ENCODE measurements at places on chromosomes 5 and 9.
A peak's percentile ranks its signal among the peaks of the same experiment; 100 is the strongest.

DNA sequence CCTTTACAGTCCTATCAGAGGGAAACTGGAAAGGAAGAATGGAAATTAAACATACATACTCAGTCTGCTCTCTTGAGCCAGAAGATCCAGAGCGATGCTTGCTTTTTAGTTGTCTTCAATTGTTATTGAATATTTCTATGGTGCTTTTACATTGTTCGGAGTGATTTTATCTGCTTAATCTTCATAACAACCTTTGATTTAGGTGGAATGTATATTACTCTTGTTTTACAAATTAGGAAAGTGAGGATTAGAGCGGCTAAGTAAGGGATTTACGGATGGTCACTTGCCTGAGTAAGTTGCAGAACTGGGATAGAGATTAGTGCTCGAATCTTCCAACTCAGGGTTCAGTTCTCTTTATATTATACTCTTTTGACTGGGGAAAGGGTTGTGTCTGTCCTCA is 69.1 kb downstream of the PBX3 start:
- DNase-seq: no peak

DNA sequence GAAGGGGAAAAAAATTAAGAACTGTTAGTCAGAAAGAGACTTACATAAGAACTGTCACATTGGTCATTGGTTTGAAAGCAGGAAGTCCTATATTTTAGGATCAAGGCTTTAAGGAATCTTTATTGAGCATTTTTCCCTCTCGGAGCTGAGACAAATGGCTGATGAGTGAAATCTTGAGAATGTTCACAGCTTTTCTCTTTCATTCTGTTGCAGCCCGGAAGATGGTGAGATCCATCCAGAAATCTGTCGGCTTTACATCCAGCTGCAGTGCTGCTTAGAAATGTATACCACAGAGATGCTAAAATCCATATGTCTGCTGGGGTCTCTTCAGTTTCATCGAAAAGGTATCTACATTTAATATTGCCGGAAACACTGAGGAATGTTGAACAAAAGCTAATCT is 69.7 kb downstream of the RGS7BP start:
- DNase-seq: no peak

DNA sequence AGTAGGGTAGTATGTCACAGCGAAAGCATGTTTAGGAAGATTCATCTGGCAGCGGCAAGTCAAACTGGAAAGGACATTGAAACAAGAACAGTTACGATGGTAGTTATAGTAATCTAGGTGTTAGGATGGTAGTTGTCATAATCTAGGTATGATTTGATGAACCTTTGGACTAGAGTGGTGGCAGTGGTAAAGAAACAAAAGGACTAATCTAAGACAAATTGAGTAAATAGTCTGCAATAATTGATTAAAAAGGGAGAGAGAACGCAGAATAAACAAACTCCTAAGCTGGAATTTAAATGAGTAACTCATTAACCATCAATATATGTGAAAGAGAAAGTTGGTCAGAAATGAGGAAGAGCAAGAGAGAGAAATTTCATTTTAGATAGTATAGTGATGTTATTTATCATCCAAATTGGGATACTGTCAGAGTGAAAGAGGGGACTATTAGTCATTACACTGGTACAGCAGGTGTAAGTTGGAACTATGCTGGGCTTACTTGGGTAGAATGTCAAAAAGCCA is 56.8 kb downstream of the MTREX start:
- no peak for DNase-seq

DNA sequence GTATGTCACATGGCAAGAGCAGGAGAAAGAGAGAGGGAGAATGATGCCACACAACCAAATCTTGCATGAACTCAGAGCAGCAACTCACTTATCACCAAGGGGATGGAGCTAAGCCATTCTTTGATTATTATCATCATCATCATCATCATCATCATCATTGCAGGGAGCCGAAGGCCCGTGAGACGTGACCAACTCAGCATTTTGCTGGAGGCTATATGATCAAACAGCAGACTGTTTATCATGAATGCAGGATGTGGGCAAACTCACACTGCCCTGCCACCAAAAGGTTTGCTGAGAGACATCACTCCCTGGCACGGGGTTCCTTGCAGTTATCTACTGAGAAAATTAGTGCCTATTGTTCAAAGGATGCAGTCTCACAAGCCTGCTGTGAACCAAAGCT is 8.6 kb upstream of the ZNF169 start:
- no peak for DNase-seq

GRCh38 chr9:130276955-130277354 is 11.4 kb downstream of the HMCN2 start:
- DNase-seq: no peak

GRCh38 chr5:160071916-160072315 is 47.3 kb downstream of the PWWP2A start:
- no peak for DNase-seq

DNA sequence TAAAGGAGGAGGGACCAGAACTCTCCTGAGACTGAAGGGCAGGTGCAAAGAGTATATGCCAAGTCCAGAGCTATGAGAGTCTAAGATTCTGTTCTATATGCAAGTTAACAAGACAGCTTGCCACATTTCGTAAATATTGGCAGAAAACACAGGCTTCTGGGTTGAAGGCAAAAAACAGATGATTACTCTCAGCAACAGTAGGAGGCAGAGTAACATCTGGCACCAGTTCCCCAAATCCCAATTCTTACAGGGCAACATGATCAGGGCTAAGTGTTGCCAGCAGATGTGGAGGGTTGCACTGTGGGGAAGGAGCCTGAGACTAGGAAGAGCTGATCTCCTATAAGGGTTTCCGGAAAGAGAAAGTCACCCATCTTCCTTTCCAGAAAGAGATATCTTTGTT is 179.4 kb downstream of the PJA2 start:
- no peak for DNase-seq

DNA sequence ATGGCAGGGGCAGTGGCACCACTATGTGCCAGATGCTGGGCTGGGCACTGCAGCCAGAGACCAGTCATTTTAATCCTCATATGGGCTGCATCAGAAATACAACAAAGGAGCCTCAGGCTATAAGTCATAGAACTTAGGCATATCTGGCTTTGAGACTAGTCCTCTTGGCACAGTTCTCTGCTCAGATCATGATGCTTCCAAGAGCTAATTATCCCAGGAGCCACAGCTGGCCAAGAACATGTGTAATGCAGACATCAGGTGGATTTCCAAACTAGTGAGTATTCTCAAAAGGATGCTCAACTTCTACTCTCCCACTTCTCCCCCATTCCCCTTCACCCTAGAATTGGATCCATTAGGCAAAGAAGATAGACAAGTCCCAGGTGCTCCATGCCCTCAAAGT is 562.2 kb upstream of the TRPC7 start:
- no peak for DNase-seq

- DNase-seq: peak; percentile 45
Measured at GRCh38 chr9:18910916-18911315, 122.1 kb downstream of the SAXO1 start.

- DNase-seq: no peak
Measured at GRCh38 chr9:120715389-120715924, 1.2 kb upstream of the MEGF9 start.

DNA sequence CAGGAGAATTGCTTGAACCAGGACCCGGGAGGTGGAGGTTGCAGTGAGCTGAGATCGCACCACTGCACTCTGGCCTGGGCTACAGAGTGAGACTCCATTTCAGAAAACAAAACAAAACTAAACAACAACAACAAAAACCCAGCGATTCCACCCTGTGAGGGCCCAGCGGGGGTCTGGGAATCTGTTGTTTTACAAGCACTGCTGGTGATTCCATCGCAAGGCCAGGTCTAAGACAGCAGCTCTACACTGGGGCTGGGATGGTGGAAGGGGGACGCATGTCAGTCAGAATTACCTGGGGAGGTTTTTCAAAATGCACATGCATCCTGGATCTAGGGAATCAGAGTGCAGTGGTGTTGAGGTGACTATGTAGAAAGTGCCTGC is 90.9 kb downstream of the ANKRD55 start:
- DNase-seq: no peak

- no peak for DNase-seq
Measured at GRCh38 chr9:36866840-36867239, 167.2 kb downstream of the PAX5 start.

DNA sequence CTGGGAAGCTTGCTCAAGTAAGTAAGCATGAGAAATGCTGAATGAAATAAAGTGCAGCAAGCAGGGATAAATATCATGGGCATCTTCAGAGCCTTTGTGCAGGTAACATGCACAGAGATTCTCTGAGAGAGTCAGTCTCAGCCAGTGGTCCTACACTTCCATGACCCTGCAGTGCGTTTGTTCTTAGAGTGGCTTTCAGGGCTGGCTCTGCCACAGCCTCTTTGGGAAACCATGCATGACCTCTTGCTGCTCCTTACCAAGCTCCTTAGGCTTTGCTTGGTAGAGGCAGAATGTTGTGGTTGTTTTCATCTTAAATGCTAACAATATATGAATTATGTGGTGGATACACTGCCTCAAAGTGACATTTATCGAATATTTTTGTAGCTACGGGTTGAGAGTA is 5.4 kb downstream of the SYK start:
- DNase-seq: no peak

DNA sequence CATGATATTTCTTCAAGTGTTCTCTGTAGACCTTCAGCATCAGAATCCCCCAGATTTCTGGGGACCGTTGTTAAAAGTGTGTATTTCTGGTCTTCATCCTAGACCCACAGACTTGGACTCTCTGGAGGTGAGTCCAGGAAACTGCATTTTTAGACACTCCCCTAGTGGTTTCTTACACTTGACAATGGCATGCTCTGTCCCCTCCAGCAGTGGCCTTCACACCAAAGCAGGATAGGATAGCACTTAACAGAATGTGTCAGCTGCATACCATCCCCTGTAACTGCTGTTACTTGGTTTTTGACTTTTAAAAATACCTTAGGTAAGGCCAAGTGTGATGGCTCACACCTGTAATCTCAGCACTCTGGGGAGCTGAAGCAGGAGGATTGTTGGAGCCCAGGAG is 20.8 kb downstream of the CDO1 start:
- DNase-seq: no peak

- DNase-seq: no peak
Measured at GRCh38 chr9:29322240-29322639, 1749.0 kb upstream of the C9orf72 start.

GRCh38 chr9:124042201-124042721 is 30.7 kb downstream of the LHX2 start:
- no peak for DNase-seq

DNA sequence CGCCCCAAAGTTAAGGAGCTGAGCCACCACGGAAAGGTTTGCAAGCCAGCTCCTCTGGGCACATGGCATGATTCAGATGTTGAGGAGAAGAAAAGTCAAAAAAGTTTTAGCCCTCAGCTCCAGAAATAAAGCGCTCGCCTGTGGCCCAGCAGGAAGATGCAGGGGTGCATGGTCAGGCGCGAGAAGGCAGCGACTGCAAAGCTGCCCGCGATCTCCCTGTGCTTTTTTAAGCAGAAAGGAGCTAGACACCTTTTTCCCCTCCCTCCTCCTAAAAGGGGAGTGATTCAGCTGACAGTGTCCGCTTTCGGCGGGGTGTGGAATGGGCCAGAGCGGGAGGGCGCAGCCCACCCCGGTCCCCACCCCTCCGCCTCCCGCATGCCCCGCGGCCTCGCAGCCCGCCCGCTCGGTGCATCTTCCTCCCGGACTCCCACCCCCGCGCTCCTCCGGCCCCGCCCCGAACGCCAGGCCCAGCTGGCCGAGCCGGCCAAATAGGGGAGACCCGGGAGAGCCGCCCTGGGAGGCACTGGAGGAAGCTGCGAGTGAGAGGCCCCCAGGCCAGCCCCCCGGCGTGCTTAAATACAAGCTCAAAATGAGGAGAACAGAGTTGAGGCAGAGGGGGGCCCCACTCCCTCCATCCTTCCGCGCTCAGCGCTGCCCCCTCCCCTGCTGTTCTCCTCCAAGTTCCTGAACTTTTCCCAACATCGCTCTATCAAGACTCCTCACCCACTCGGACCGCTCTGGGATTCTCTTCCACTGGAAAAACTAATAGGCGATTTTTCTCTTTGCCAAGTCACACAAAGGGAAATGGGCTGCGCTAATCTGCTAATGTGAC is at the start of gene ADAMTS12:
ADAMTS12 (minus strand) TSS at position 203 of the 832 bp plus-strand sequence; CDS start at position 69, 134 bp downstream.
- no peak for DNase-seq

DNA sequence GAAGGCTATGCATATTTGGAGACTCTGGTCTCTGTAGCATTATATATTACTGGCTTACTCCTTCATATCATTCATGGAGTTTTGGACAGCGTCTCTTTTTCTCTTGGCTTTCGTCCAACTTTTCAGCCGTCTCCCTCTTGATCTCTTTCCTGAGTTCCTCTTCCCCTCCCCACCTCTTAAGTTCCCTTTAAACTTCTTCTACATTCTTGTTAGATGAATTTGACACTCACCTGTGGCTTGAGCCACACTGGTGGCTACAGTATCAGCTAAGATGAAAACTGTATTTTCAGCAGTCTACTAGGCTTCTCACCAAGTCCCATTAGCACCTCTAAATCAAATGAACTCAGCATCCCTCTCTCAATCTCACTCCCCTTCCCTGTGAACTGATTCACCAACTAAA is 128.1 kb downstream of the STARD4 start:
- DNase-seq: no peak

DNA sequence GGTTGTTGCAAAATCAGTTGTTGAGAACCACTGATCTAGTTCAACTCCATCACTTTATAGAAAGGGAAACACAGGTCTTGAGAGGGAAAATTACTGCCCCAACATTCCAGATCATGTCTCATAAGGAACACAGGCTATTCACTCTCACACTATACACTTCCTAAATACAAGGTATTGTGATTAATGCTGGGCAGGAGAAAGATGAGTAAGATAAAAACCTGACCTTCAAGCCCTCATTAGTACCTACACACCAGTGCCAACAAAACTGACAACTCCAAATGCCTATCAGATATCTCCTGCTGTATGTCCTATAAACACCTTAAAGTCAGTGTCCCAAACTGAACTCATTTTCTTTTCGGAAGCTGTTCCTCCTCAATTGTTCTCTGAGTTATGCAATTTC is 8.2 kb downstream of the GNE start:
- no peak for DNase-seq

GRCh38 chr5:35464757-35465156 is 152.9 kb upstream of the SPEF2 start:
- DNase-seq: no peak
